Pancreas (tissue), 10 donors: ENCODE measurements at places on chromosomes 16 and 17. TPM values are rescaled to one million over a fixed set of nuclear protein-coding genes. Genes with fewer than 3 reads are reported as not detected.

CLEC19A gene
- polyA plus RNA-seq, result not detected

GPRC5C gene
- 68.0 TPM for polyA plus RNA-seq

KLHL10 gene
- not detected for polyA plus RNA-seq

USP22 gene
- polyA plus RNA-seq, result 35.5 TPM

PTGES3L gene
- 1.0 TPM for polyA plus RNA-seq

CRYBA1 gene
- not detected for polyA plus RNA-seq

TBC1D3B gene
- polyA plus RNA-seq, result 4.5 TPM

CACNA1H gene
- 12.8 TPM for polyA plus RNA-seq

CD300H gene
- not detected for polyA plus RNA-seq

ACSF2 gene
- 42.4 TPM for polyA plus RNA-seq

GPR142 gene
- 0.61 TPM for polyA plus RNA-seq

GRCh38 chr16:11474617-11475291, 112.0 kb downstream of the LITAF start:
- H3K4me3 ChIP-seq, result no peak overlapping the region
- H3K36me3 ChIP-seq, result no peaks in the 10 kb centered on the region
- no peak overlapping the region for H3K27ac ChIP-seq
- no peak for DNase-seq
- H3K4me1 ChIP-seq, result peaks cover 8% of the 10 kb centered on the region

- no peak overlapping the region for H3K4me3 ChIP-seq
- H3K36me3 ChIP-seq, result no peaks in the 10 kb centered on the region
- H3K27ac ChIP-seq, result no peak overlapping the region
- no peaks in the 10 kb centered on the region for H3K27me3 ChIP-seq
- no peak for DNase-seq
- peaks cover 5% of the 10 kb centered on the region for H3K4me1 ChIP-seq
Measured at GRCh38 chr16:15648135-15648730, 1.8 kb upstream of the NDE1 start.

- no peaks in the 10 kb centered on the region for H3K36me3 ChIP-seq
- no peak for DNase-seq
- H3K4me3 ChIP-seq, result no peak overlapping the region
- no peak overlapping the region for H3K27ac ChIP-seq
Measured at GRCh38 chr16:75589306-75589705, 23.1 kb downstream of the GABARAPL2 start.

DNA sequence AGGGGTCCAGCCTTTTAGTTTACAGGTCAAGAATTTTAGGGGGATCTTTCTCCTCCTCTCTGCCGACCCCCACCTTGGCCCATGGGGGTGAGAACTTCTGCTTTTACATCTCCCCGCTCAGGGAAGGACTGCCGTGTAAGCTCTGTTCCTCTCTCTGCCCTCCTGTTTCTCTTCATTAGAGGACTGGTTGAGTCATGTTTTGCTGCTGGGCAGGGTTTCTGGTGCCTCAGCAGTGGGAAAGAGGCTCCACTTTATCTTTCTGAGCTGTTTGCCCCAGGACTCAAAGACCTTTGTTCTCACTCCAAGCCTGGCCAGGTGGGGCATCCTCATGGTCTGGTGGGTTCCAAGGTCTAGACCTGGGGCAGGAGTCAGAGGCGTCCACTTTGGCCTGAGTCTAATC, 93.0 kb downstream of the UTP18 start:
- H3K4me1 ChIP-seq, result no peaks in the 10 kb centered on the region
- H3K4me3 ChIP-seq, result no peak overlapping the region
- no peaks in the 10 kb centered on the region for H3K27me3 ChIP-seq

GRCh38 chr16:28904363-28904762, 20.7 kb downstream of the RABEP2 start:
- no peak for DNase-seq
- H3K4me3 ChIP-seq, result no peak overlapping the region
- no peaks in the 10 kb centered on the region for H3K27me3 ChIP-seq
- no peak overlapping the region for H3K27ac ChIP-seq
- H3K36me3 ChIP-seq, result no peaks in the 10 kb centered on the region
- H3K4me1 ChIP-seq, result no peaks in the 10 kb centered on the region

DNA sequence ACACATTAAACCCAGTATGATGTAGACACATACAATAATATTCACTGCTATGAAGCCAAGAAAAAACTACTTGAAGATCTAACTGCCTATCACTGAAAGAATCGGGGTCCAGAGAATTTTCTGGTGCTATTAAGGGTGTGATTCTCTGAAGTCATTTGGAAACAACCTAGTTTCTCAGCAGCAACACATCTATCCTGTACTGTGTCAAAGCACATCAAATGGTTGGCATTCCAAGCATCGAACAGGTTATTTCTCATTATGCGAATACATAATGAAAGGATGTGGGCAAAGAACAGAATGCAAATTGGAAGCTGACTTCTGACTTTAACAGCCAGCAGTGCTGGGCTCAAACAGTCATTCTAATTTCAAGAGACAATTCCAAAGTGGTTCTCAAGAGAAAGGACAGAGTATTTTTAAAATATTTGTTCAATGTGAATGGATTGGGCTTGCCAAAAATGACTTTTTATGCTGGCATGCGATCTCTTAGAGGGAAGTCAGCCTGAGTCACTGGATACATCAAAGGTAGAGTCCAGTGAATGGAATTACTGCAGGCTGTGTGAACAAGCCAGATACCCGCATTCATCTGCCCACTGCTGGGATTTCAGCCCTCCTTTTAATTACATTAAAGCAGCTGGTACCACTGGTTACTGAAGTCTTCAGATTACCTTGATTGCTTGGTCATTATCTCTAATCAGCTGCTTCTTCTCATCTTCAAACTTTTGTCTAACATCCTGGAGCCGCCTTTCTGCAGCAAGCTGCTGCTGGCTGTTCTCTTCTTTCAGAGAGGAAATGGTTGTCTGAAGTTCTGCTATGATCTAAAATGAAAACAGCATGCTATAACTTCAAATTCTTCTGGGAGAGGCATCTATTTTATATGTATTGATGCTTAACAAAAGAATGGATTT, 181.2 kb upstream of the AXIN2 start:
- no peak for DNase-seq
- no peaks in the 10 kb centered on the region for H3K27me3 ChIP-seq
- H3K36me3 ChIP-seq, result no peaks in the 10 kb centered on the region

- no peak overlapping the region for H3K27ac ChIP-seq
- no peak overlapping the region for H3K4me3 ChIP-seq
- no peaks in the 10 kb centered on the region for H3K27me3 ChIP-seq
- no peak for DNase-seq
- no peaks in the 10 kb centered on the region for H3K36me3 ChIP-seq
Measured at GRCh38 chr16:19659554-19659953, 58.5 kb downstream of the KNOP1 start.

- H3K27me3 ChIP-seq, result peaks cover 15% of the 10 kb centered on the region
- DNase-seq, result no peak
- no peaks in the 10 kb centered on the region for H3K36me3 ChIP-seq
- H3K27ac ChIP-seq, result no peak overlapping the region
- no peaks in the 10 kb centered on the region for H3K4me1 ChIP-seq
- H3K4me3 ChIP-seq, result no peak overlapping the region
Measured at GRCh38 chr17:79361221-79361734, 249.6 kb downstream of the RBFOX3 start.

DNA sequence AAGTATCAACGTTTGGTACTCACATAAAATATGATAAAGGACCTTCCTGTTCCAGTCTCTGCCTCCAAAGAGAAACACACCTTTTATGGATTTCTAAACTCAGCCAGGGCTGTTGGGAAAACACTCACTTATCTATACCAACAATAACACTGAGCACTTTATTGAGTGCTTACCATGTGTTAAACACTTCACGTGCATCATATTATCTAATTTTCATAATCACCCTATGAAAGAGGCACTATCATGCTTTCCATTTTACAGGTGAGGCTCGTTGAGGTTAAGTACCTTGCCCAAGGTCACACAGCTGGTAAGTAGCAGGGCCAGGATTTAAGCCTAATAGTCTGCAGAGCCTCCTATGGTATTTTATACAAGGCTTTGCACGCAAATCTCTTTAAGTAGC, 251.5 kb upstream of the SOX9 start:
- H3K4me3 ChIP-seq, result no peak overlapping the region
- H3K27ac ChIP-seq, result no peak overlapping the region
- no peaks in the 10 kb centered on the region for H3K27me3 ChIP-seq
- no peaks in the 10 kb centered on the region for H3K4me1 ChIP-seq

DNA sequence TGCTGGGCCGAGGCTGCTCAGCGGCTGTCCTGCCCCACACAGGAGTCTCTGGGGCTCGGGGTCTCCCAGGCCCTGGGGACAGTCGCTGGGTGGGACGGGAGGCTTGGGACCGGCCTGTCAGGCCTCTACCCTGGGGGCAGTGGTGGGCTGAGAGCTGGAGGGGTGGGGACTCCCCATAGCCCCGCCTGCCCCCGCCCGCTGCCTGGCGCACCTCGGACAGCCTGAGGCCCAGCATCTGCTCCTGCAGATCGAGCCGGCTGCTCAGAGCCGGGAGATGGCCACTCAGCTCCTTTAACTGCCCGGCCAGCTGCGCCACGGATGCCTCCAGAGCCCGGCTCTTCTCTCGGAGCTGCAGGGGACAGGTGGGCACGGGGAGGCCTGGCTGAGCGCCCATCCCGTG, 6.7 kb downstream of the PERCC1 start:
- no peaks in the 10 kb centered on the region for H3K4me1 ChIP-seq
- peak; percentile 74 for DNase-seq
- H3K27ac ChIP-seq, result no peak overlapping the region
- H3K27me3 ChIP-seq, result no peaks in the 10 kb centered on the region
- H3K4me3 ChIP-seq, result no peak overlapping the region

DNA sequence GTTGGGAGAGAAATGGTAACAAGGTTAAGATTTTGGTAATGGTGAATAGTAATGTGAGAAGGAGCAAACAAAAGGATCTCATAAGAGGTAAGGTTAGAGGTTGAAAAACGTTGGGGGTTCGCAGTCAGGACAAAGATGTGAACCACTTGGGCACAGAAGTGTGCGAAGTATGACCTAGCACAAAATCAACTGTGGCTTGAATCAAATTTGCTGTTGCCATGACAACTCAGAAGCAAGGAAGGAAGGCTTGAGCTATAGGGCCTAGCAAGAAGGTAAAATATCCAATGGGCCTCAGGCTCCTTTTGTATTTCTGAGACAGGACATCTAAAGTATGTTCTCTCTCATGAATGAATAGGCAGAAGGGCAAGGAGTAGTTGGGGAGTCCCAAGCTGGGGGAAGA, 24.5 kb upstream of the TEKT1 start:
- H3K4me3 ChIP-seq, result no peak overlapping the region
- no peaks in the 10 kb centered on the region for H3K4me1 ChIP-seq
- DNase-seq, result no peak
- H3K27ac ChIP-seq, result no peak overlapping the region
- H3K36me3 ChIP-seq, result no peaks in the 10 kb centered on the region

GRCh38 chr16:7083096-7083495, 249.5 kb upstream of the RBFOX1 start:
- no peak overlapping the region for H3K4me3 ChIP-seq
- no peaks in the 10 kb centered on the region for H3K36me3 ChIP-seq
- DNase-seq, result no peak
- H3K27me3 ChIP-seq, result no peaks in the 10 kb centered on the region
- H3K27ac ChIP-seq, result no peak overlapping the region

DNA sequence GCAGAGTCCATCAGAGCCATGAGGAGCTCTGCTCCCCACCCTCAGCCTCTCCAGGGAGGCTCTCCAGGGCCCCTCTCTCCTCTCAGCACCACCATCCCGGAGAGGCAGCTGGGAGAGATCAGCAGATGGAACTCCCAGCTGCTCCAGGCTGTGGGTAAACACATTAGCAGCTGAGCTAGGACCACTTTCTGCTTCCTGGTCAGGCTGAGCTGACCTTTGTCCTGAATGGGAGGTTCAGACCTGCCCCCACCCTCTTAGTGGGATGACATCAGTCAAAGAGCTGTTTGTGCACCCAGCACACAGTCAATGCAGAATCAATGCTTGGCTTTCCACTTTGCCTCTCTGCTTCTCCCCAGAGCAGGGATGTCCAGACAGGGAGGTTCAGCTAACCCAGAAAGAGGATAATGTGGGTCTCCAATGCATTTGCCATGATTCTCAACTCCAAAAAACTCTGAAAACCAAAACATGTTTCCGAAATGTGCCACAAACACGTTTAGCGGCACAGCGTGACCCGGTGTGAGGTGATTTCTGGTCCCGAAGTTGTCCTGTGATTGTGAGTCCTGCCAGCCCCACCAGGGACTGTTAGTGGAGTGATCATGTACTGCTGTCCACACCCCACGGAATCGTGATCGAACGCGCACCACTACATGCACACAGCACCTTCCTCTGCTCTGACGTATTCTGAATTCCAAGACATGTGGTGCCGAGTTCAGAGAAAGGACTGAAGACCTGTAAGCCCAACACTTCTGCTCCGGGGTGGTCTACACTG, 6.7 kb downstream of the GPR142 start:
- H3K4me3 ChIP-seq, result no peak overlapping the region
- peaks cover 3% of the 10 kb centered on the region for H3K4me1 ChIP-seq
- H3K27ac ChIP-seq, result no peak overlapping the region
- no peaks in the 10 kb centered on the region for H3K36me3 ChIP-seq
- DNase-seq, result no peak
- no peaks in the 10 kb centered on the region for H3K27me3 ChIP-seq

DNA sequence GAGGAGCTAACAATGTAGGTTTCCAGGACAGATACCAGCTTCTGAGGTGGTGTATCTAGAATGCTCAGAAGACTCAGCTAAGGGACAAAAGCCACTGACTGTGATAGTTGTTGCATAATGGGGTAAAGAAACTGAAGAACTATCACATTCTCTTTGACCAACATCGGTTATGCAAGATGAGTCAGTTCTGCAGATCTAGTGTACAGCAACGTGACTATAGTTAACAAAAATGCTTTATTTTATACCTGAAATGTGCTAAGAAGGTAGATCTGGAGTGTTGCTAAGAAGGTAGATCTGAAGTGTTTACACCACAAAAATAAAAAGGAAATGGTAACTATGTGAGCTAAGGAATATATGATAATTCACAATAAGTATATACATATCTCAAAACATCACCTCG, 2.5 kb downstream of the KRTAP9-6 start:
- no peak overlapping the region for H3K27ac ChIP-seq
- no peaks in the 10 kb centered on the region for H3K27me3 ChIP-seq
- H3K4me1 ChIP-seq, result no peaks in the 10 kb centered on the region
- no peaks in the 10 kb centered on the region for H3K36me3 ChIP-seq

GRCh38 chr17:48438516-48439061, 8.6 kb upstream of the SKAP1 start:
- H3K27ac ChIP-seq, result no peak overlapping the region
- no peak overlapping the region for H3K4me3 ChIP-seq
- H3K27me3 ChIP-seq, result no peaks in the 10 kb centered on the region
- H3K36me3 ChIP-seq, result no peaks in the 10 kb centered on the region
- DNase-seq, result no peak

- H3K27ac ChIP-seq, result no peak overlapping the region
- DNase-seq, result no peak
- H3K4me1 ChIP-seq, result no peaks in the 10 kb centered on the region
- H3K36me3 ChIP-seq, result no peaks in the 10 kb centered on the region
Measured at GRCh38 chr16:49969091-49970030, 55.7 kb upstream of the CNEP1R1 start.
